ENCODE measurements at places on chromosomes 11 and 22. TPM values are rescaled to one million over a fixed set of nuclear protein-coding genes. Genes with fewer than 3 reads are reported as not detected.

DNA sequence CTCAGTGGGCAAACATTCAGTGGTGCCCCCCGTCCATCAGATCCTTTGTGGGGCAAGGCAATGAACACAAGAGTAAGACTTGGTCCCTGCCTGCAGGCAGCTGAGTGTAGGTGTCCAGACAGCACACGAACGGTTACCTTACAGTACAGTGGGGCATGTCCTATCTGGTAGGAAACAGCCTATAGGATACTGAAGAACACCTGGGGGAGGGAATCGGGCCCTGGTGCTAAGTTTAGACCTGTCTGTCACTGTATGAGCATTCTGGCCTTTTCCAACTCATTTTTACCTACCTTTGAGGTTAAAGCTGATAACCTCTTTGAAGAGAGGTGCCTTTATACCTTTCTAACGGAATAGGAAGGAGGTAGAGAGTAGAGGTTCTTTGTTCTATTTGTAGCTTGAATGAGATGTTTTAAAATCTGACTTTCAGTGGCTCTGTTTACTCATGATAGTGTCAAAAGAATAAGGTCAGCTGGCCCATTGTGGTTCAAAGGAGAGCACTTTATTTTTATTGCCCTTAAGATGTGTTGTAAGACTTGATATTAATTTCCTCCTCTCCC lies 8.9 kb downstream of the ZNRF3 start:
- DNase-seq, result no peak

APOL5 gene
- polyA plus RNA-seq, result not detected

DNA sequence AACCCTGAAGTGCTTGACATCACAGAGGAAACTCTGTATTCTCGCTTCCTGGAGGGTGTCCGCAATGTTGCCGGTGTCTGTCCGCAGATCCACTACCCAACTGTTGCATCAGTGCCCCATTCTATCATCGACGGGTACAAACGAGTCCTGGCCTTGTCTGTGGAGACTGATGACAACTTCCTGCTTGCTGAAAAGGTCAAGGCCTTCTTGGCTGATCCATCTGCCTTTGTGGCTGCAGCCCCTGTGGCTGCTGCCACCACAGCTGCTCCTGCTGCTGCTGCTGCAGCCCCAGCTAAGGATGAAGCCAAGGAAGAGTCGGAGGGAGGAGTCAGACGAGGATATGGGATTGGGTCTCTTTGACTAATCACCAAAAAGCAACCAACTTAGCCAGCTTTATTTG lies 42.9 kb upstream of the DAGLA start:
- DNase-seq, result no peak

- no peak for DNase-seq
Measured at GRCh38 chr11:86775361-86775760, 25.0 kb upstream of the PRSS23 start.

GRCh38 chr11:45543808-45544422 lies 121.5 kb downstream of the CHST1 start:
- no peak for DNase-seq

RBMXL2 gene
- 0.08 TPM for polyA plus RNA-seq

DNA sequence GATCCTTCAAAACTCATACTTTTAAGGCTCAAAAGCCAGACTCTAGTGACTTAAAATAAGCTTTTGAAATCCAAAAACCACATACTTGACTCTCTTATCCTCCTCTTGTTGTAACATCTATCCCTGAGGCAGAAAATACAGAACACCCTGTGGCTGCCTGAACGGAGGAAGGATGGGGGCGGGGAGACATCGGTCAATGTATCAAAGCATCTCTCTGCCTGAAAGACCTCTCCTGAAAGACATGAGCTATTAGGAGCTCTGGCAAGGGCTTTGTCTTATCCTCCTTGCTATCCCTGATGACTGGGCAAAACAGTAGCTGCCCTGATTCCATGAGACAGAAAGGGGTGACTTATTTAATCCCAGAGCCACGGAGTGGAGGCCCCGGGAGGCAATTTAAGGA lies 122.4 kb downstream of the MN1 start:
- no peak for DNase-seq

DNA sequence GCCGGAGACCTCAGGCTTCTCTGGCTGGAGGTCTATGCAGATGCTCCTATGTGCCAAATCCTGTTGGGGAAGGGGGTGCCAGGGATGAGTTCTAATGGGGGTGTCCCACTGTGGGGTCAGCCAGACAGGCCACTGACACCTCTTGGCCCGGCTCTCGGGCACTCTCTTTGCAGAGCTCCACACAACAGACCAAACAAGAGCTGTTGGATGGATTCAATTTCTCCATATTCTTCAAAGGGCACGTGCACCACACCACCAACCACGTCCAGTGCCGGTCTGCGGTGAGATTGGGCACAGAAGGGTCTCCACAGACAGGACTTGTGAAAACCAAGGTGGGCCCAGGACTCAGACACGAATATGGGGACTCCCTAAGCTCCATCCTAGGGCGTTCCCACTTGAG lies 2.2 kb upstream of the RGL4 start:
- DNase-seq, result no peak

- no peak for DNase-seq
Measured at GRCh38 chr11:112404112-112404511, 143.5 kb upstream of the PLET1 start.

SLN gene
- polyA plus RNA-seq, result 0.30 TPM

EMID1 gene
- polyA plus RNA-seq, result 81.4 TPM

DNA sequence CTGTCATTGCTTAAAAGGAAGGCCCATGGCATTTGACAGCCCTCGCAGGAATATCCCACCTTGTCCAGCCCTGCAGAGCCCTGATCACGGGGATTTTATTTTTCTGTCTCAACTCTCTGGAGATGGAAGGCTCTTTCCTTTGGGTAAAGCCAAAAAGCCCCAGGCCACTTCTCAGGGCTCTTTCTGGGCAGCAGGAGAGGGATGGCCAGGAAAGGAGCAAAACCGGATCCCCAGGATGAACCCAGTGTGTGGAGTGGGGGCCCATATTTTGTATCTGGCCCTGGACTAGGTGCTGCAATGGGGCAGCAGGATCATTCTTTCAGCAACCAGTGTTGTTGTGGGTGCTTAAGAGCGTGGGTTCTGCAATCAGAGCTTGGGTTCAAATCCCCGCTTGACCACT lies 11.0 kb downstream of the CREB3L1 start:
- DNase-seq, result no peak

DNA sequence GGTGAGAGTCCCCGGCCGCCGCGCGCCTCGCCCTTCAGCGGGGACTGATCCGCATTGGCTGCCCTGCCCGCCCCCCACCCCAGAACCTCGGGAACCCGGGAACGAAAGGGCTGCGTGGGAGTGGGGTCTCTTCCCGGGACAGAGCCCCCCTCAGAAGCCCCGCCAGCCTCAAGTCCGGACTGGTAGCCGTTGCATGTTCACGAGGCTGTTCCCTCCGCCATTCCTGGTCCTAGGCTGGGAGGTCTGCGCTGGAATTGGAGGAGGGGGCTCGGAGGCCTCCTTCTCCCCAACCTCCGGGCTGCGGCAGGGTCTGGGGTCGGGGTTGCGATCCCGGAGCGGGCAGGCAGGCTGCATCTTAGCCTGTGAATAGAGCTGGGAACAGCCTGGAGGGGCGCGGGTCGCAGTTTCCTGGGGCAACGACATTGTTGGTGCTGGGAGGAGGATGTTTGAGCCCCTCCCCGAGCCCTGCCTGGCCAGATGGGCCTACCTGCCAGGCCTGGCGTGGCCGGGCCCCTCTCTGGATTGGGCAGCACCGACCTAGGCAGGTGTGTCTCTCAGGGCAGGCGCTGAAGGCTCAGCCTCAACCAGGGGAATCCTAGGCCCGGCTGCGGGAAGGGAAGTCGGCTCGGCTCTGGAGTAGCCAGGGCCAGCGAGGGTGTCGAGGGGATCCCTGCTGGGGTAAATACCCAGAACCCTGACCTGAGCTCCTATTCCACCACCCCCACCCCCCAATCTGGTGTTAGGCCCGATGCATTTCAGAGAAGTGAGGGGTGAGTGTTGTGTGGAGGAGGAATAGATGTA lies 670 bp downstream of the MAPK8IP1 start:
- DNase-seq, result no peak

DNA sequence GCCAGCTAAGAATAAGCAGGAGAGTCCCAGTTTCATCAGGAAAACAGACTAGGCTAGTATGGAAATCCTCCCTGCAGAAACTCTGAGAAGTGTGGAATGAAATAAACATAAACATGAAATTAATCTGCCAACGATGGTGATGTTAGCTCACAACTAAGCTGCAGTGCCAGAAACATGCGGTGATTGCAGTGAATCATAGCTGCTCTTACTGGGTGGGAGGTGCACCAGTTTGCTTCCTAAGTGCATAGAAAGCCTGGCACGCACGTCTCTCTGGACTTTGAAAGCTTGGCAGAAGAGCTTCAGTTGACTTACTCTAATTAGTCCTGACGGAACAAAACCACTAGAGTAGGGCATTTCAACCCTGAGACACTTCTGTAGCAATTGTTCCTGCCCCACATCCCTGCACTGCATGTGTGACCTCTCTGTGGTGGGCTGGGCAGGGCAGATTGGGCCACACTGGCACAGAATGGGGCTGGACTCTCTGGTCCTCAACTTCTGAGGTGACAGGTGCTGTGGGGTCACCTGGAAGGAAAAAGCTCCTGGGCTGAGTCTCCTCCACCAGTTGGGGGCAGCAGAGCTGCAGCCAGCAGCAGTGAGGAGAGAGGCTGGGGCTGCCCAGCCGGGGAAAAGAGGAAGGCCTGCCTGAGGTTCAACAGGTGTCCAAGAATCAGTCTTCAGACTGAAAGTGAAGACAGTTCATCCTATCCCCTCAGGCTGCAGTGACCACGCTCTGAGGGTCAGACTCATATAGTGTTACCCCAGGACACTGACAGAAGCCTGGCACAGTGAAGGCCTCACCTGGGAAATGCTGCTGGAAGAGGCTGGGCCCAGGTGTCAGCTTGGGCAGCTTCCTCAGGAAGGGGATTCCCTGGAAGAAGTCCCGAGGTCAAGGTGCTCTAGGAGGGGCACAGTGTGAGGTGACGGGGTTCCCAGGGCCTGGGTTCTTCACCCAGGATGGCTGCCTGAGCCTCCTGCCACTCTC lies 40.5 kb downstream of the GGTLC2 start:
- DNase-seq, result no peak

DNA sequence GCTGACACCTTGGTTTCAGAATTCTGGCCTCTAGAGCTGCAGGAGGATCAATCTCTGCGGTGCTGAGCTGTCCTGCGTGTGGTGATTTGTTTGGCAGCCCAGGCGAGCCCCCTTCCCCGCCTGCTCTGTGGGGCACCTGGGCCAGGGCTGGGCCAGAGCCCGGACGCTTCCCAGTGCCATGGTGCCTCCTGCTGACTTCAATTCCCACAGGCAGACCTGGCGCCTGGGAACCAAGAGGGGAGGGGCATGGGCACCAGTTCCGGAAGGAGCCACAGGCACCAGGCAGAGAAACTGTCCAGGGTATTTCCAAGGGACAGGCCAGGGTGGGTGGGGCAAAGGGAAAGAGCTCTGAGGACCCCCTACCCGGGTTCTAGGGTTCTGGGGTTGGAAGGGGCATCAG lies 197.8 kb downstream of the CTTN start:
- no peak for DNase-seq

GRCh38 chr11:114085965-114086793 lies 26.7 kb downstream of the ZBTB16 start:
- no peak for DNase-seq

FGF19 gene
- 1.3 TPM for polyA plus RNA-seq

- no peak for DNase-seq
Measured at GRCh38 chr11:126318574-126319373, 14.9 kb downstream of the DCPS start.

SCO2 gene
- polyA plus RNA-seq, result 1.7 TPM

GRCh38 chr11:57476047-57476756 lies 15.9 kb downstream of the RTN4RL2 start:
- no peak for DNase-seq

MISFA gene
- 5.9 TPM for polyA plus RNA-seq

DNA sequence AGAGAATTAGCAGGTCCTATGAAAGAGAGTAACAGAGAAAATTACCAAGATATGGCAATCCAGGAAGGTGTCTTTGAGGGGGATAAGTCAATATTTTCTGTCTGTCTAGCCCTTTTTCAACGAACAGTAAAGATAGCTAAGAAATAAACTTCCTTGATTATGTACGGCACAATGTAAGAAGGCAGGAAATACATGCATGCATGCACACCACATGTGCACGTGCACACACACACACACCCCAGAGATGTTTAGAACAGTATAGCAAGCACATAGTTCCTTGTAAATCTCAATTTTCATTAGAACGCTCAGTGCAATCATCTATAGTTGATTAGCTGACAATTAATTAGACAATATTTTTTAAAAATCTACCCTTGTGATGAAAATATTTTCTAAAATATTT lies 74.7 kb downstream of the MPPED2 start:
- no peak for DNase-seq

DNA sequence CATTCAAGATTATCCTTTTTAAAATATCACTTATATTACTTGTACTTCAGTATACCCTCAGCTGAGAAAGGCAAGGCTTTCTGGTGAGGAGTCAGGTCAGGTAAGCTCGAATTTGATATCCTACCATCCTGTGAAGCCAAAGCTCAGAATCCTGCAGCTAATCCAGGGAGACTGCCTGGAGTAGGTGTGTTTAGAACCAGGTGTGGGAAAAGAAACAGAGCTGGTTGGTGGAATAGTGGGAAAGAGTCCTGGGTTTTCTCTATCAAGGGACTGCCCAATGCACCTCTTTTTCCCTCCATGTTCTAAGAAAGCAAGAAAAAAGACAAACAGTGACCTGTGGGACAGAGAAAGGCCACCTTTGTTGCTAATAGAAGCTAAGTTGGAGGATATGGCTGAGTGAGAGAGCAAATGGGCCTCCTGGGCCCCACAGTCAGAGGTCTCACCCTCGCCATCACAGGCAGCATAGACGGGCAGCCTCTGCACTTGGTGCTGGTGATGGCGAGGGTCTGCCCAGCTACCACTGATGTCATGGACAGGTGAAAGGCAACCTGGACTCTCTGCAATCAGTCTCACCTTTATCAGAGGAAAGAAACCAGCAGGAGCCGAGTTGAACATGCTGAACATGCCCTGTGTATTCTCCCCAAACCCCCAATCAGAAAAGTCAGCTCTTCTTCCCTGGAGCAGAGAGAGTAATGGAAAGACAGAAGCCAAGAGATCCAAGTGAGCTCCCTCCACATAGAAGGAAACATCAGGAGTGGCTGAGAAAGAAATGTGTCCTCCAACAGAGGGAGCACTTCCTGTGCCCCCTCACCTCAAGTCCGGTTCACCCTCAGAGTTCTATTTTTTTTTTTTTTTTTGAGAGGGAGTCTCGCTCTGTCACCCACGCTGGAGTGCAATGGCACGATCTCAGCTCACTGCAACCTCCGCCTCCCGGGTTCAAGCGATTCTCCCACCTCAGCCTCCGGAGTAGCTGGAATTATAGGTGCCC lies 491.3 kb downstream of the BUD13 start:
- no peak for DNase-seq

Measured in right renal cortex interstitium (tissue), 3 donors.